ENCODE measurements at places on chromosomes 11 and 22. TPM values are rescaled to one million over a fixed set of nuclear protein-coding genes. Genes with fewer than 3 reads are reported as not detected.

DNA sequence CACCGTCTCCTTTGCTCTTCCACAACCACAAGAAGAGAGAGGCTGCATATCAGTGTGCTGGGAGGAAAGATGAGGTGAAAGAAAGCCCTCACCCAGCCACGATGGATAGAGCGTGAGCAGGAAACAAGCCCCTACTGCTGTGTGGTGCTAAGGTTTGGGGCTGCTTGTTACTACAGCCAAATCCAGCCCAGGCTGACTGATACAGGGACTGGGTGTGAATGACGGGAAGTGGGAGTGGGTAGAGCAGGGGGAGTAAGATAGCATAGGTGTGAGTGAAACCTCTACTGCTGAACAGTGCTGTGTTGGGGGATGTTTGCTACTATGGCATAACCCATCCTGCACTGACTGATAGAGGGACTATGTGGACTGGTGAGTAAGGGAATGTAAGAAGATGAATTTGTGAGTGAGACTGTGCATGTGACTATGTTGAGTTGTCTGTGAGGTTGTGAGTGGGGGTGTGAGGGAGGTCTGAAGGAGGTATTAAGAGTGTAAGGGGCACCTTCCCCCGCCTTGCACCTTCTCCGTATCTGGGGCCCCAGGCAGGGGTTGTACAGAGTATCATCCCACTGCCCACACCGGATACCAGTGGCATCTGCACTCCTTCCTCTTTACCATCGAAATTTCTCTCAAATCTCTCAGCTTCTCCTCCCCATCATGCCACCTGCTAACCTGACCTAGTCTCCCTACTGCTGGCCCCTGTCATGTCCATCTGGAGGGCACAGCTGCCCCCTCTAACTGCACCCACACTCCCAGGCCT lies 91.5 kb downstream of the MN1 start:
- no peak overlapping the region for H3K4me3 ChIP-seq
- no peaks in the 10 kb centered on the region for H3K36me3 ChIP-seq

DNA sequence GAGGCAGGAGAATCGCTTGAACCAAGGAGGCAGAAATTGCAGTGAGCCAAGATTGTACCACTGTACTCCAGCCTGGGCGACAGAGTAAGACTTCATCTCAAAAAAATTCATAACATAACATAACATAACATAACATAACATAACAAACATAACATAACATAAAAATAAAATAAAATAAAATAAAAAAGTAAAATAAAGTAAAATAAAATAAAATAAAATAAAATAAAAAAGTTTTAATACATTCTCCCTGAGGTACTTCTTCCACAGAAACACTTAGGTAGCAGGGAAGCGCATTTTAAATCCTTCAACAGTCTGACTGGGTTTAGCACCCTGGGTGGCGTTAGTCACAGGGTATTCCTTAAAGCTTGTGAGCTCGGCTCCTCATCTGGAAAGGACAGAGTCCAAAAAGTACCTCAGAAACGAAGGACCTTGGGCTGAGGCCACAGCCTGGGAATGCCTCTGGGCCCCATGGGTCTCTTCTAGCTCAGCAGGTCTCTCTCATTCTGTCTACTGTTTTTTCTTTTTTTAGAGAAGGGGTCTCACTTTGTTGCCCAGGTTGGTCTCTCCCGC lies 41.7 kb downstream of the MICAL3 start:
- peaks cover 28% of the 10 kb centered on the region for H3K4me1 ChIP-seq
- no peak overlapping the region for H3K4me3 ChIP-seq
- no peak overlapping the region for H3K27ac ChIP-seq
- H3K27me3 ChIP-seq, result no peaks in the 10 kb centered on the region
- no peaks in the 10 kb centered on the region for H3K36me3 ChIP-seq

GRCh38 chr22:42635531-42635930 lies 4.9 kb downstream of the ATP5MGL start:
- no peaks in the 10 kb centered on the region for H3K27me3 ChIP-seq
- peaks cover 8% of the 10 kb centered on the region for H3K36me3 ChIP-seq
- no peak overlapping the region for H3K27ac ChIP-seq
- no peak for DNase-seq

The RAB36 gene
- total RNA-seq, result not detected

The OR10D3 gene
- total RNA-seq, result not detected

The KDM4E gene
- not detected for total RNA-seq

The HOATZ gene
- not detected for total RNA-seq
